Stimulated activated CD8-positive, alpha-beta memory T cell treated with anti-CD3 and anti-CD28 coated beads, Interleukin-2, amount 100 ng/mL, for 1 hour (primary cell): ENCODE measurements at places on chromosomes 1 and 21.
A peak's percentile ranks its signal among the peaks of the same experiment; 100 is the strongest.

GRCh38 chr1:119467219-119467618, 39.8 kb upstream of the HSD3B1 start:
- no peak for DNase-seq

DNA sequence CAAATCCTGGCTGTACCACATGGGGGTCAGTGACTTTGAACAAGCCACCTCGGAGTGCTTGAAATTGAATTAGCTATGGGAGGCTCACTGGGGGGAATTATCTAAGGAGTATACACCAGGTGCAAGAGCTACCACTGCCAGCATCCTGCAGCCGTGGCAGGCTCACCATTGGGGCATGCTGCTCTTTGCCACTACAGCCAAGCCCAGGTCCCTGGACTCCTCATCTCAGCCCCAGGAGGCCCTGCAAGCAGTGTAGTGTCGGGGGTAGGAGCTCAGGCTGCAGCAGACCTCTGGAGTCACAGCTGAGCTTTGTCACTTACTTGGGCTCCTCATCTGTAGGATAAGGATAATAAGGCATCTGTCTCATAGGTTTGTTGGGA, 35.3 kb downstream of the ACOT11 start:
- no peak for DNase-seq

GRCh38 chr1:207831517-207832327, 79.2 kb downstream of the CD34 start:
- DNase-seq = no peak

GRCh38 chr1:168917309-168917708, 188.3 kb upstream of the DPT start:
- DNase-seq = no peak

DNA sequence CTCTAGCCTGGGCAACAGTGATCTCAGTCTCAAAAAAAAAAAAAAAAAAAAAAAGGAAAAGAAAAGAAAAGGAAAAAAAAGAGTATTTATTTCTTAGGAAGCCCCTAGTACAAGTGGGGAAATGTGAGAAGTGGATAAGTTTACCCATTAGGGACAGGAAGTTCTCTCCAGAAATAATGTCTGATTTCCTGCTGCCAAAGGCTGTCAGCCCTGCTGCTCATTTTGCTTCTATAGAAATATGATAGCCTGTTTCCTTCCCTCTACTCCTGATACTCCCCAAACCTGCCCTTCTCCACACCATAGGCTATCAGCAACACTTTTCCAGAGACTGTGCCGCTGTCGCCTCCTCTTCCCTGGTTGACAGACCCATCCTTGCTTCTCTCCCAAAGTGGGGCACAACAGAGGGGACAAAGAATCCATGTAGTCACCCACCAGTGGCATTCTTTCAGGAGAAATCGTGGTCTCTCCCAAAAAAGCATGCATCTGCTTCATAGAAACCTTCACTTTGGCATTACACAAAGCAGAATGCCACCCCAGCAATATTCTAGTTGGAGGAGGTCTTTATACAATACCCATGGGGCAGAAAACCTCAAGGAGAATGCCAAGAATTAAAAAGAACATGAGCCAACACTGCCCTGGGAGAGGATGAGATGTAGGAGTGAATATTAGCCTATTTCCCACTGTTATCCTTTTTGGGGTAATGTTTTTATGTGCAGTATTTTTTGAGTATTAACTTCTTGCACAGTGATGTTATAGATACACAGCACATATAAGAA, 166.3 kb upstream of the NR5A2 start:
- no peak for DNase-seq

- DNase-seq = no peak
These were observed 133.7 kb downstream of the PTPRU start for GRCh38 chr1:29370067-29370466.

- peak; percentile 79 for DNase-seq
These were observed 9.4 kb downstream of the ETV3L start for GRCh38 chr1:157090196-157090647.

- DNase-seq = no peak
These were observed 686 bp downstream of the MIIP start for GRCh38 chr1:12019858-12020509.

GRCh38 chr1:185483664-185484450, 166.8 kb upstream of the IVNS1ABP start:
- no peak for DNase-seq
